Activated naive CD4-positive, alpha-beta T cell (primary cell): ENCODE measurements at places on chromosomes 7 and 10.

DNA sequence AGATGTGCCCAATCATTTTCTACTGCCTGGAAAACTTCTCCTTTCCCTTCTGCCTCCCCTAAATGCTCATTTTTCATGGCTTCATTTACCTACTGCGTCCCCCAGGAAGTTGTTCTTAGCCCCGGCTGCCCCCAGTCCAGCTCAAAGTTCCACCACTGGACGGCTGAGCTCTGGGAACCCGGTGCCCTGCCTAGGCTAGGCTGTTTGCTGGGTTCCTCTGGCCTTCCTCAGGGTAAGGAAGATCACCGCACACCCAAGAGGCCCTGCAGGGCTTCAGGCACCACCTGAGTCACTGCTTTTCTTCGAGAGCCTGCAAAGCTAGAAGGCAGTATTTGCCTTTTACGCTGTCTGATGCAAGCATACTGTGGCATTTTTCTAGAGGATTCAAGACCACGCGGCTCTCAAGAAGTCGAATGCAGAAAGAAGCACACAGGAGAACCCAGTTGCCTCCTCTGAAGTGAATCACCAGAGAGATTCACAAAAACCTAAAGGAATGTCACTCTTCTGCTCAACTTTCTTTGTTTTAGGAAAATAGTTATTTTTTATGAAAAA lies 46.7 kb upstream of the ZMIZ1 start:
- DNase-seq: no peak

DNA sequence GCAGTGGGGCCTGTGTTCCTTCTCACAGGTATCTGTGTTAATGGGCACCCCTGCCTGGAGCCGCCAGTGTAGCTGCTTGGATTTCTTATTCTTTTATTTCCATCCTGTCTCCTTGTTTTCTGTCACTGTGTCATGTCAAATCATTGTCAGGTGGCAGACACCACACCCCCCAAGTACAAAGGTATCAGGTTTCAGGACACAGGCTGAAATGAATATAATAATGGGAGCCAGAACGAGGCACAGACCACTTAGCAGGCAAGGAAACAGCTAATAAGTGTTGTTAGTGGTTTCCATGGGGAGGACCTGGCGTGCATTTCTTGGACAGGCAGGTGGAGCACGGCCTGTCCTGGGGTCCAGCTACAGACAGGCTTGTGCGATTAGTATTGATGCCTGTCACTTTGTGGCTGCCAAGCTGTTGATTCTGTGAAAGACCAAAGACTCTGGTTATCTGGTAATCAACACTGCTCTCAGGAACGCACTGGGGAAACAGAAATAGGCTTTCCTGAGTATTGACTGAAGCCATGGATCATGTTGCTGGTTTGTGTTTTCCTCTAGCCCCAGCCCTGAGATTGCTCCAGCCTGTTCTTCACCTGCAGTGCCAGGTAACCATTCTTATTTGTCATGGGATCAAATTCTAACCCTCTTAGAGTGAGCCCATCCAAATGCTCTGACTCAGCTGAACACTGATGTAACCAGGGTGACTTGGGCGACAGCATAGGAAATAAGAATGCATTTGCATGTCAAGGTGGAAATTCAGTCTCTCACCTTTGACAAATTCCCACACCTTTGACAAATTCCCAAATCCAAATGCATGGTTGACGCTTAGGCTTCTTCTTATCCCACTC lies 1002.0 kb downstream of the LRMDA start:
- DNase-seq: no peak

DNA sequence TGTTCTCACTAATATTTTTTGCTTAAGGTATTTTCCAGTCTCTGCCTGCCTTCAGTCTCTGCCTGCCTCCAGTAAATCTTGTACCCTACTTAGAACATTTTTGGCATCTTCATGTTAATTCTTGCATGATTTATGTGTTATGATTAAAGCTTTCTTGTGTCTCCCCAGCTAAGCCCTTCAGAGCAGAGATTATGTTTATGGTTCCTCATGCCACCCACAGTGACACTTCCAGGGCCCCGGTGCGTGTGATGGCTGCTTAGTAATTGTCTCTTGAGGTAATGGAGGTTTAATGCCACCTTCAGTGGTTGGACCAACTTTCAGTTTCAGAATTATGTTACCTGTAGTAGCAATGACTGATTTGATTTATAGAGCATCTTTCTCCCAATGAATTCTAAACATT lies 70.6 kb upstream of the MET start:
- DNase-seq: no peak

- DNase-seq: no peak
Measured at GRCh38 chr7:15936991-15937390, 250.5 kb upstream of the MEOX2 start.

GRCh38 chr10:76311752-76312636 lies 880.6 kb downstream of the LRMDA start:
- DNase-seq: no peak

DNA sequence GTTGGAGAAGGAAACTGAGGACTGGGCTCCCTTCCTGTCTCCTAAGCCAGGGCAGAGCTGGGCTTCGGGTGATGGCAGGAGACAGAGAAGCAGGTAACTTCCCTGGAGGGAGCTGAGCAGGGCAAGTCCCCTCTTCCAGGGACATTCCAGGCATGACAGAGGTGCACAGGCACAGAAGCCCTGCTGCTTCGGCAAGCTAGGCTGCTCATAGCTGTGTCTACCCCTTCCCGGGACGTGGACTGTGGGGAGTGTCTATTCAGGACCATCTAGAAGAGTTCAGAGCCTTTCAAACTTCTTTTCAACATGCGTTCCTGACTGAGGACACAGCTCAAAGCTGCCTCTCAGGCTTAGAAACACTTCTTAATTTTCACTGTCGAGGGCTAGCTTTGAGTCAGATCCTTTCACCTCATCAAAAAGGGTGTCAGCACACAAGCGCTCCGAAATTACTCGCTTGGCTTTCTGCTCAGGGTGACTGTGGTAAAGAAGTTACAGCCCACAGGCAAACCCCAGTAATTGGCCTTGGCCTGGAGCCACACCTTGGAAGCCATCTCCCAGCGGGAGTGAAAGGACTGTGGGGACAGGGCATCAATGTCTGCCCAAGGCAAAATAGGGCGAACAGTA lies 63.7 kb upstream of the STEAP1B start:
- DNase-seq: no peak

GRCh38 chr7:22681312-22681711 lies 45.7 kb upstream of the IL6 start:
- no peak for DNase-seq

GRCh38 chr7:114830952-114831351 lies 90.9 kb upstream of the MDFIC start:
- DNase-seq: no peak

DNA sequence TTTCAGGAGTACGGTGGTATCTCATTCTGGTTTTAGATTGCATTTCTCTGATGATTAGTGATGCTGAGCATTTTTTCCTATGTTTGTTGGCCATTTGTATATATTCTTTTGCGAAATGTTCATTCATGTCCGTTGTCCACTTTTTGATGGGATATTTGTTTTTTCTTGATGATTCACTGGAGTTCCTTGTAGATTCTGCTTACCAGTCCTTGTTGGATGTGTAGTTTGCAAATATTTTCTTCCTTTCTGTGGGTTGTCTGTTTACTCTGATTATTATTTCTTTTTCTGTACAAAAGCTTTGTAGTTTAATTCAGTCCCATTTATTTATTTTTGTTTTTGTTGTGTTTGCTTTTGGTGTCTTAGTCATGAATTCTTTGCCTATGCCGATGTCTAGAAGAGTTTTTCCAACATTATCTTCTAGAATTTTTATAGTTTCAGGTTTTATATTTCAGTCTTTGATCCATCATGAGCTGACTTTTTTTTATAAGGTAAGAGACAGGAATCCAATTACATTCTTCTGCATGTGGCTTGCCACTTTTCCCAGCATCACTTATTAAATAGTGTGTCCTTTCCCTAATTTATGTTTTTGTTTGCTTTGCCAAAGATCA lies 320.5 kb downstream of the MAGI2 start:
- no peak for DNase-seq
